Lower lobe of right lung (tissue), 2 donors: ENCODE measurements at places on chromosomes 12 and 14. TPM values are rescaled to one million over a fixed set of nuclear protein-coding genes. Genes with fewer than 3 reads are reported as not detected.
A peak's percentile ranks its signal among the peaks of the same experiment; 100 is the strongest.

The LRP1 gene
- 404 TPM for total RNA-seq

The OVCH1 gene
- 3.2 TPM for total RNA-seq

The PFKM gene
- 39.1 TPM for total RNA-seq

The RHOJ gene
- total RNA-seq: 29.2 TPM

The ELK3 gene
- 29.1 TPM for total RNA-seq

The TEX52 gene
- not detected for total RNA-seq

The EFS gene
- total RNA-seq: 11.5 TPM

The NRIP2 gene
- total RNA-seq: 0.77 TPM

The LMNTD1 gene
- total RNA-seq: 2.6 TPM

The JPH4 gene
- total RNA-seq: 5.1 TPM

The FBLN5 gene
- total RNA-seq: 130 TPM

The PRIM1 gene
- 7.7 TPM for total RNA-seq

The BCL11B gene
- total RNA-seq: 2.3 TPM

The CHGA gene
- total RNA-seq: 0.71 TPM

The ABCD2 gene
- total RNA-seq: 0.47 TPM

The OTUB2 gene
- 1.9 TPM for total RNA-seq

The SERPINA3 gene
- 74.6 TPM for total RNA-seq

GRCh38 chr12:54959291-54960018 lies 25.1 kb downstream of the TESPA1 start:
- no peak for DNase-seq

DNA sequence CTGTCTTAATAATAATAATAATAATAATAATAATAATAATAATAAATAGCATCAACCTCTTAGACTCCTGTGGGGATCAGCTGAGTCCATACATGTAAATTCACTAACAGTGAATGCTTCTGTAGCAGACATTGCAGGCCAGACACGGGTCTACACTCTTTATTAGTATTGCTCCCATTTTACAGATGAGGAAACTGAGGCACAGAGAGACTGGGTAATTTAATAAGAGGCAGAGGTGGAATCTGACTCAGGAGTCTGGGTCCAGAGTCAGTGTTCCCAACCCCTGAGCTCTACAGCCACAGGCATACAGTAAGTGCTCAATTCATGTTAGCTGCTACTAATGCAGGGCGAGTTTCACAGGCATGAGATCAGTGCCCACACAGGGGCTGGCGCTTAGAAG lies 123.2 kb upstream of the MAP1LC3B2 start:
- DNase-seq: no peak

- no peak for DNase-seq
These were observed 34.6 kb upstream of the ANKRD9 start for GRCh38 chr14:102544046-102544746.

GRCh38 chr12:92634202-92634601 lies 68.6 kb upstream of the PLEKHG7 start:
- no peak for DNase-seq

DNA sequence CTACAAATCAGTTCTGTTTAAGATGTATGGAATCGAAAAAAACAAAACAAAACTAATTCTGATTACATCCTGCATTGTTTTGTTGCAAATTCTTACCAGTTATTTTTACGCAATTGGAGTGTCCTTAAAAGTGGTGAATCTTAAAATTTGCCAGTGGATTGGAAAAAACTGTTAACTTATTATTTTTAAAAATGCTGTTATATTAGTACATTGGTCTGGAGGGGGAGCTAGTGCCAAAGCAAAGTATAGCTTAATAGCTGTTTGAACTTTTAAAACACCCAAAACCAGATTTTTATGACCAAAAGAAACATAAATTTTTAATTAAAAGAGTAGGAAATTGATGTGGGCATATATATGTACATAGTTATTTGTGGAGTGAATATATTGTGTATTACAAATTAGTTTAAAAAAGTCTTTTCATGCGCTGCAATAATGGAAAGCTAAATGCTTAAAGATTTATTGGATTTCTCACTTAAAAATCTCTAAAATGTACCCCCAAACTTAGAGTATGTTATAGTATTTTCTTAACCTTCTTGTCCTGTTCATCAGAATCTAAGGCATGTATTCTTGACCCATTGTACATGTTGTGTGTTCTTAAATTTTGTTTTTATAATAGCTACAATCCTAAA lies 2.5 kb downstream of the FUT8 start:
- DNase-seq: no peak

DNA sequence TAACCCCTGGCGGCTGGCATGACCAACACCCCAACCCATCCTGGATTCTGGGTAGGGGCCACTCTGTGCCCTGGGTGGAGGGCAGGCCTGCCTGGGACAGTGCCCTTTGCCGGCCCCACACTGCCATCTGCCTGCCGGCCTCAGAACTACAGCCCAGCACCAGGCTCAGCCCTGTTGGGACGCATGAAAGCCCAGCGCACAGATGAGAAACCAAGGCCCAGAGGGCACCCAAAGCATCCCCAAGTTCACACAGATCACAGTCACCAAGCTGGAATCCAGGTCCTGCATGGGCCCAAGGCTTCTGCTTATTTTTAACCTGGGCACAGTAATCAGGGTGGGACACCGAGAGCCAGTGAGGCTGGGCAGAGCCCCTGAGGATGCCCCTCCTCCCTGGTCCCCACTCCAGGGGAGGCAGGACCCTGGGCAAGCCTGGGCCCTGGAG lies 26.2 kb downstream of the RFLNA start:
- DNase-seq: peak; percentile 76

- no peak for DNase-seq
These were observed 34.9 kb upstream of the FAM222A start for GRCh38 chr12:109678719-109679118.

- no peak for DNase-seq
These were observed 17.4 kb upstream of the SALL2 start for GRCh38 chr14:21543521-21543960.

- DNase-seq: no peak
These were observed 9.4 kb downstream of the ERP27 start for GRCh38 chr12:14928931-14929330.

GRCh38 chr12:85057370-85057963 lies 21.3 kb downstream of the LRRIQ1 start:
- no peak for DNase-seq

DNA sequence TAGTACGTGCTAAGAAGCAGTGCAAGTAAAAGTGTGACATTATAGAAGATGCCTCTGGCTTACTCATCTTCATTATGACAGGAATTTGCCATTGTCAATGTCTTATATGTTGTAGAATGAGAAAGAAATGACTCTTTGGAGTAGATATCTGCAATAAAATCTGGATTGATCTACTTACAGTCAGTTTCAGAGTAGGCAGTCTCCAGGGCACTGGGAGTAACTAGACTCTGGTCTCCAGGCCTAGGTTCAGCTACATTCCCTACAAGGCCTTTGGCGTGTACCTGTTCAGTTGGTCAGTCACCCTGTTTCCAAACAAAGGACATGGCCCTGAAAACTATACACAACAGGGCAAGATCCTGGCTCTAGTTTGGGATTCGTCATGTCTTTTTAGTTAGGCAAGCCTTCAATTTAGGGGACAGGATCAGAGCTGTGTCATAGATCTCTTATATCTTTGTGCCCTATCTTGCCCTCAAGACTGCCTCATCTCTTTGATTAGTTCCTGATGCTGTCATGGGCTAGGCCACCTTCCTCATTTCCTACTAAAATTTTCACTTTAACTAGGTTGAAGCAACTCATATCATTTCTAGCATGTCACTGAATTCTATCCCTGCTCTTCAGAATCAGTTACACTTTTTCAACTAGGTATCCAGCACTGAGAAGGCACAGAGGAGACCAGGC lies 410.0 kb downstream of the RAD51B start:
- DNase-seq: no peak

DNA sequence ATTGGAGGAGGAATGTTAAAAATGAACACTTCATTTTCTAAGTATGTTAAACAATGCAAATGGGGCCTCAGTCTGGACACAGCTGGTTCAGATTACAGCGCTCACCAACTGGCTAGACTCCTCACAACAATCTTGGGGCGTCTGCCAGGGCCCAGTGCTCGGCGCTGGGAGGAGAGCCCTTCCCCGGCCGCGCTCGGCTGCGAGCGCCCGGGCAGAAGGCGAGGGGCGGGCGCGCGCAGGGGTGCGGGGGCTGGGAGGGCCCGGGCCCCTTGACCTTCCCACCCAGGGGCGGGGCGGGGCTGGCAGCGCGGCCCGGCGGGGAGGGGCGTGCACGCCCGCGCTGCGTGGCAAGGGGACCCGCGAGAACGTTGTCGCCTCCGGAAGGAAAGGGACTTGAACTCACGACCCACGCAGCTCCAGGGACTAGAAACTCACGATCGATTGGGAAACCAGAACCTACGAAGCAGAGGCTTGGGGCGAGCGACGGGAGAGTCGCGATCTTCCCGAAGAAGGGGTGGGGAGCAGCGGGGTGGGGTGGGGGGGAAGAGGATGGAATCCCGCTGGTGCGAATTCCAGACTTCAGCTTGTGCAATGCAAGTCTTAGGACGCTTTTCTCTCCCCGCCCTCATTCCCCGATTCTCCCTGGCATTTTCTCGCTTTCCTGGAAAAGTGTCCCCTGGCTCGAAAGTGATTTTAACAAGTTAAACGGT lies at the start of gene FBLN5:
Gene FBLN5 (minus strand): TSS at position 220 of the 710 bp plus-strand sequence. CDS start 465 bp downstream, outside the sequence.
- peak; percentile 79 for DNase-seq

GRCh38 chr14:26599291-26599690 lies 1.5 kb upstream of the NOVA1 start:
- DNase-seq: no peak

DNA sequence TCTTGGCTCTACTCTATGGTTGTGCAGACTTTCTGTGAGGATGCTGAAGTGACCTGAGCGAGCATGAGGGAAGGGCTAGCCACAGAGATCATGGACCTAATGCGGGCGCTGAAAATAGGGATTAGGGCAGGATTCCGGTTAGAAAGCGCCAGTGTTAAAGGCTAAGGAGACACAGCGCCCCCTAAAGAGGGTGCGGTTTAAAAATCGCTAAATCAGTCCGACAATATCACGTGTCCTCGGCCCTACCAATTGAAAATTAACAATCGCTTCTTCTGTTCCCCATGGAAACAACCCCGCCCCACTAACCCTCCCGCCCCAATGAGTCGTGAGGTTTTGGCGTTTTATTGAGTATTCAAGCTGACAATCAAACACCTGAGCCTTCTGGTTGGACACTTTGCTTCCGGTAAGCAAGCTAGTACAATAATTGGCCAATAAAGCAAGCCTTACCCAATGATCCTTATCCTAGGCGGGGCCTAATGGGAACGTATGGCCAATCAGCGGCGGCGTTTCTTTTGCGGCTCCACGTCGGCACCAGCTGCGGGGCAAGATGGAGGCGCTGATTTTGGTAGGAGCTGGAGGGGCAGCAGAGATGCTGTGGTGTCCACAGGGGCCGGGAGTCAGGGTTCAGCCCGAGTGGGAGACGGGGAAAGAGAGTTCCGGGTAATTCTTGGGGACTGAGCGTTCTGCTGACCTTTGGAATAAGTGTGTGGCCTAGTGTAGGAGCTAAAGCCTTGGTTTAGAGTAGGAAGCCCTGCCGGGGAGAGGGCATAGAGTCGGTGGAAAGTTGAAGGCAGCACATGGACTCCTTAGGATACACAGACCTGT lies at the start of gene COPZ1:
Gene COPZ1 (plus strand): TSS at position 515 of the 825 bp plus-strand sequence. CDS start 33 bp downstream, at position 548.
- DNase-seq: peak; percentile 95

DNA sequence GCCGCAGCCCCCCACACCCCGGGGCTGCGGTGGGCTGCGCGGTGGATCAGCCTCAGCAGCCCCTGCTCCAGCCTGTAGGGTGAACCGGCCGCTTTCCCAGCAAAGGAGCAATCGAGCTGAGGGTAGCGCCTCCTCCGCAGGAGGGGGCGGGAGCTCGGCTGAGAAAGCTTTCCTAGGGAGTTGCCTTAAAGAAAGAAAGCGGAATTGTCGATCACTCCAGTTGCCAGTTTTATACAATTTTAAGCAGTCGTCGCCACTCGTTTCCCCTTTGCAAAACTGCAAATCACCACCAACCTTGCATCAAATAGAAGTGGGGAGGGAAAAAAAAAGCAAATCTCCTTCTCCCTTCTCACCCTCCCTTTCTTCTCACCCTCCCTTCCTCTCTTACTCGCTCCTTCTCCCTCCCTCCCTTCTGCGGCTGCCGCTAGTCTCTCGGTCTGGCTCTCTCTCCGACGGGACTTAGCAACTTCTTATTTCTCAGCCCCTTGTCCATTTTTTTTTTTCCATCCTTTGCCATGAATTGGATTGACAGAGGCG lies at the start of gene PDE3A:
Gene PDE3A (plus strand): TSS at position 424 of the 537 bp plus-strand sequence. CDS start 748 bp downstream, outside the sequence.
- DNase-seq: peak; percentile 50

DNA sequence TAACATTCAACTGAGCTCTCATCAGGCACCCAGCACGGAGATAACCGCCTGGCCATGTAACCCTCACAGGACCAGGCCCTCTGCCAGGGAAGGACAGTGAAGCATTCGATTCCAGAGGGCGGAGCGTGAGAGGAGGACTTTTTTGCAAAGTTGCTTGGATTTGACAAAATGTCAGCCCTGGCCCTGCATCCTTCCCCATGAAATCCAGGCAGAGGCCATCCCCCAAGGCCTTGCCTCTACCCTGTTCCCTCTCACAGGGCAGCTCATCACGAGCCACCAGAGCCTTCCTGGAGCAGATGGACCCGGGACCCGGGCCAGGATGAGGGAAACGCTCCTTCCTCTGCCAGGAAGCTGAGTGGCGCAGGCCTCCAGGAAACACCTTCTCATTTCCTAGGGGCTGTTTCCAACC lies 17.0 kb downstream of the CAMKK2 start:
- DNase-seq: no peak
